ENCODE measurements at places on chromosomes 4 and X. TPM values are rescaled to one million over a fixed set of nuclear protein-coding genes. Genes with fewer than 3 reads are reported as not detected.

The TMEM150C gene
- total RNA-seq: 12.8 TPM

The BDH2 gene
- total RNA-seq: 28.0 TPM

- DNase-seq: no peak
Observed at GRCh38 chr4:2792396-2792710, 532 bp upstream of the SH3BP2 start.

DNA sequence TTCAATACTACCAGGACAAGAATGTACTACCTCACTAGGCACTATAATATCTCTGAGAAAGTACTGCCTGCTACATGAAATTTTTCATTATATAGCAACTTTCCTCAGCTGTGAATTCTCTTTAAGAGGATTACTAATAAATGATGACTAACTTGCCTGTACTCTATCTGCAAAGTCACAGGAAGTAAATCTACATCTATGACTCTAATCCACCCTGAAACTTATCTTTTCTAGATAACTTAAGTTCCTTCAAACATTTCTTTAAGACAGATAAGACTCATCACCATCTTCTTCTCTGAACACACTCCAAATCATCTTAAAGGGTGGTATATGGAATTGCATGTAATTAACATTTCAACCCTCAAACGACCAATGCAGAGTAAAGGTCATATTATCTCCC lies 28.8 kb downstream of the RPS6KA3 start:
- DNase-seq: no peak

- no peak for DNase-seq
Observed at GRCh38 chrX:136812286-136812685, 31.6 kb upstream of the ARHGEF6 start.

The PAGE5 gene
- not detected for total RNA-seq

The SSX4B gene
- total RNA-seq: not detected

The GPR78 gene
- 0.06 TPM for total RNA-seq

GRCh38 chrX:101619364-101619763 lies 1.6 kb upstream of the ARMCX6 start:
- DNase-seq: no peak

- no peak for DNase-seq
Observed at GRCh38 chrX:154818916-154819770, 13.9 kb upstream of the MPP1 start.

The BTK gene
- total RNA-seq: 3.5 TPM

The CTAG1B gene
- not detected for total RNA-seq

Data from left cardiac atrium (tissue), 4 donors.